Suprapubic skin (tissue), 4 donors: ENCODE measurements at places on chromosomes 12 and 14.
A peak's percentile ranks its signal among the peaks of the same experiment; 100 is the strongest.

DNA sequence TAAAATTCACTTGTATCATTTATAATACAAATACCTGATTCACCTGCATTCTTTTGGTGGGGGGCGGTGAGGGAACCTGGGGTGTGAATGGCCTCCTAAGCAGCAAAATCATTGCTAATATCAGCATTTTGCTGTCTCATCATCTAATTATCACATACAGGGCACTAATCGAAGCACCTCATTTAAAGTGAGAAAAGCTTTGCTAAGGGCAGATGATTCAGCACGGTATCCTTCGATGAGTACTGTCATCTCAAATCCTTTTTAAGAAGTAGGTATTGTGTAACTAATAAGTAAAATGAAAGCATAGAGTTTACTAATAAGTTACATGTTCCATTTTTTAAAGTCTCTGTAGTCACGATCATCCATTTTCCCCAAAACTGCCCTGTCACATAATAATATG lies 278.1 kb upstream of the SOX5 start:
- DNase-seq, result no peak

DNA sequence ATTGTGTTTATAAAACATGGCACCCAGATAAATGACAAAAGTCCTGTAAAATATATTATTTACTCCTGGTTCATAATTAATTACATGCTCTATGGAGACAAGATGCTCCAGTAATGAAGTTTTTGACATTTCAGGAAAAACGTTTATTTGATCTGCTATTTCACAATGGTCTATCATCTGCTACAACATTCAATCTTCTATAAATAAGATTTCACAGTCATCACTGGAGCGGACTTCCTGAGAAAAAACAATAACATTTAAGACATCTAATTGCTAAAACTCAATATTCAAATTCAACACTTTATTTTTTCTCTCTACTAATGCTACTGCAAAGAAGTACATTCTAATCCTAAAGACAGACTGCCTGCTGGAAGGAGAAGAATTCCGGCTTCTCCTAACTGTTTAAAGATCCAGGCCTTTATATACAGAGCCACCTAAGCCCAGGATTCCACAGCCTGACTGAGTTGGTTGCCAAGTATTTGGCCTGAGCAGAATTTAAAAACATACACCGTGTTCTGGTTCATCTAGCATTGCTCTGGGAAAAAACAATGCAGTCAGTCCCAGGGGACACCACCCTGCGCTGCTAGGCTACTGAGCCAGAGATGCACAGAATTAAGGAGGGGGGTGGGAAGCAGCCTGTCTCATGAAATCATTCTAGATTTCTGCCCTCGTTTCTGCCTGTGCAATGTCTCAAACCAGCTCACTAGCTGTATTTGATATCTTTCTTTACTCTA lies 58.0 kb downstream of the TMTC1 start:
- DNase-seq, result no peak

- DNase-seq, result peak; percentile 89
Observed at GRCh38 chr12:14567351-14568162, at the start of gene PLBD1. Gene PLBD1, minus strand, starts transcription at chr12:14567883. Its CDS starts 187 bp downstream, at chr12:14567696.

GRCh38 chr12:53492188-53492587 lies 7.1 kb downstream of the MAP3K12 start:
- no peak for DNase-seq

- DNase-seq, result no peak
Observed at GRCh38 chr14:65686761-65687160, 274.2 kb downstream of the FUT8 start.

- DNase-seq, result no peak
Observed at GRCh38 chr12:128813883-128814282, 9.9 kb downstream of the SLC15A4 start.

- no peak for DNase-seq
Observed at GRCh38 chr12:124734224-124734788, 129.4 kb downstream of the SCARB1 start.

GRCh38 chr12:13067322-13067721 lies 23.1 kb downstream of the FAM234B start:
- no peak for DNase-seq

DNA sequence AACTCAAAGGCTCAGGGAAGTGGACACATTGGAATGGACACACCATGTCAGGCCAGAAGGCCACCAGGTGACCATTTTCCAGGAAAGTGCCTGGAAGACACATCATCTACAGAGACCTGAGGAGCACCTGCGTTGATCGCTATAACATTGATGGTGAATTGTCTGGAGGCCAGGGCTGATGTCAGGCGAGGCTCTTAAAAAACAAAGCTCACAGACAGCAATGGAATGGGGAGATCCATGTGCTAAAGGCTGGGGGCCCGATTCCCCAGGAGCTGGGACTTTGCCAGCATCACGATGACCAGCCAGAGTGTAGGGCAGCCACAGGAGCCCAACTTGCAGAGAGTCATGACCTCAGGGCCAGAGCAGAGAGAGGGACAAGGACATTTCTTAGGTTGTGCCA lies 30.3 kb downstream of the DIO3 start:
- no peak for DNase-seq

DNA sequence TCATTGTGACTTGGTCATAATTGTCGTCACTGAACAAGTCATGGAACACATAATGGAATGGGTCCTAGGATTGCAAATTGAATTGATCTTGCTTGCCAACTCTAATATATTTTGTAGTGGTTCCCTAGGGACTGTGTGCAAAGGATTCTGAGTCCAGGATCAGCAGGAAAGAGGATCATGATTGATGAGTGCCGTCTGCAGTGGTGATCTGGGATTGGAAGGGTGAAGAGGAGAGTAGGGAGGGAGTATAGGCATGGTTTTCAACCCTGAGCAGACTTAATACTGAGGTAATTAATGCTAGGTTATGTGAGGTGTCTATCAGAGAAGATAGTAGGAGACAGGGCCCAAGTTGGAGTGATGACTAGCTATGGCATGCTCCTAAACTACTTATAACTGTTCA lies 168.9 kb downstream of the ESR2 start:
- DNase-seq, result no peak

DNA sequence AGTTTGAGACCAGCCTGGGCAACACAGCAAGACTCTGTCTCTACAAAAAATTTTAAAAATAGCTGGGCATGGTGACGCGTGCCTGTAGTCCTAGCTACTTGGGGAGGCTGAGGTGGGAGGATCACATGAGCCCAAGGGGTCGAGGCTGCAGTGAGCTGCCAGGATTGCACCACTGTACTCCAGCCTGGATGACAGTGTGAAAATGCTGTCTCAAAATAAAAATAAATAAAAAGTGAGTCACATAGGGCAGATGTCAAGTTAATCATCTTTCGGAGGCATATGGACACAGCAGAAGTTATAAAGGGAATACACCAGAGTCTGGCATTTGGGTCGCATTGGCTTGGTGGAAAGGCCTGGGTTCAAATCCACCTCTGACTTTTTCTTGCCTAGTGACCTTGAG lies 92.7 kb downstream of the PHETA1 start:
- DNase-seq, result no peak

DNA sequence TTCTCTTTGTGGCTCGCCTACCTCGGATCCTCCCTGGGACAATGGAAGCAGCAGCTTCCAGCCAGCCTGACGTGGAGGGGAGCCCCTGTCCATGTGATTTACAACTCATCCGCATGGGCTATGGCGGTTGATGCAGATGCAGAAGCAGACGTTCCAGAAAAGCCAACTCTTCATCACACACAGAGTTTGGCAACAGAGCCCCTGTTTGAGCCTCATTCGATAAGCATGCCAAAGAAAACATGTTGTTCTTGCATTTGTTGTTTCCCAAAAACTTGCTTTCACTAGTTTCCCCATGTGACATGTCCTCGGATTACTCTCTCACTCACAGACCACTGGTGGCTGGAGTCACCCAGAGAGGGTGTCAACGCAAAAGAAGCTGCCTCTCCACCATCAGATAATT lies 16.4 kb upstream of the TC2N start:
- DNase-seq, result peak; percentile 88

DNA sequence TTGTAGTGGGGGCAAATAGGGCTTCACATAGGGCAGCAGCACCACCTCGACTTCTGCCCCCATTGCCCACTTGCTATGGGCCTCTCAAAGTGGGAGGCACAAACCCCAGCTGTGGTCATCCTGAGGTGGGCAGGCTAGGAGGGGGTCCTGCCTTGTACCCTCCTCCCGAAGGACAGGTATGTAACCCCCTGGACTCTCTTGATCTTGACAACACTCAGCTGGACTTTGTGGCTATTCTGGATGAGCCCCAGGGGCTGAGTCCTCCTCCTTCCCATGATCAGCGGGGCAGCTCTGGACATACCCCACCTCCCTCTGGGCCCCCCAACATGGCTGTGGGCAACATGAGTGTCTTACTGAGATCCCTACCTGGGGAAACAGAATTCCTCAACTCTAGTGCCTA lies 8.0 kb downstream of the ARHGAP9 start:
- DNase-seq, result no peak

DNA sequence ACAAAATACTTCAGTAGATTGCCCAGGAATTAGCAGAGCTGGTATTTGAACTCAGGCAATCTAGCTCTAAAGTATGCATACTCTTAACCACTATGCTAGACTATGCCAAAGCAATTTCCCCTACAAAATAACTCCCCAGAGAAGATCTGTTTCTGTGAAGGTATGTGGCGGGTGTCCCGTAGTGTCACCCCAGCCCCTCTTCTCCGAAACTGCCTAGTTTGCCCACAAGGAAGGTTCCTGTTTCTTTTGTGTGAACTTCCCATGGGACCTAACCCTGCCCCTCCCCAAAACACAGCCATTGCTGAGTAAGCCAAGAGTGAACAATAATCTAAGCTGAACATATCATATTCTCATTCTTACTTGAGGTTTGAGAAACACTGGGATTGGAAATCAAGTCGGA lies 15.5 kb upstream of the RAP1B start:
- no peak for DNase-seq

DNA sequence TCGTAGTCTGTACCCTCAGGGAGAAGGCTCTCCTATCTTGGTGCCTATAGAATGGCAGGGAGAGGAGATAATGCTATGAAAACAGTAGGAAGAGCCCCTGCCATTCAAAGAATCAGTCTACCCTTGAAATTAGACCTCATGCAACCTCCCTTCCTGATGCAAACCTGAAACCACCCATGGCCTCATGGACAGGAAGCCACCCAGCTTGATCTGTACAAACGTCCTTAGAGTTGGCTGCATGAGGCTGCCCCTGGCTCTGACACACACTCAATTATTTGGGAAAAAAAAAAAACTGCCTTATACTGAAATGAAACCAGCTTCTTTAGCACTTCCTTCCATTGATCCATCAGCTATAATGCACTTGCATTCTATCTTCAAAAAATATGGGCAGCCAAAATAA lies 116.6 kb upstream of the BCL2L14 start:
- DNase-seq, result no peak

GRCh38 chr14:21352587-21352986 lies 31.2 kb downstream of the SUPT16H start:
- DNase-seq, result no peak

DNA sequence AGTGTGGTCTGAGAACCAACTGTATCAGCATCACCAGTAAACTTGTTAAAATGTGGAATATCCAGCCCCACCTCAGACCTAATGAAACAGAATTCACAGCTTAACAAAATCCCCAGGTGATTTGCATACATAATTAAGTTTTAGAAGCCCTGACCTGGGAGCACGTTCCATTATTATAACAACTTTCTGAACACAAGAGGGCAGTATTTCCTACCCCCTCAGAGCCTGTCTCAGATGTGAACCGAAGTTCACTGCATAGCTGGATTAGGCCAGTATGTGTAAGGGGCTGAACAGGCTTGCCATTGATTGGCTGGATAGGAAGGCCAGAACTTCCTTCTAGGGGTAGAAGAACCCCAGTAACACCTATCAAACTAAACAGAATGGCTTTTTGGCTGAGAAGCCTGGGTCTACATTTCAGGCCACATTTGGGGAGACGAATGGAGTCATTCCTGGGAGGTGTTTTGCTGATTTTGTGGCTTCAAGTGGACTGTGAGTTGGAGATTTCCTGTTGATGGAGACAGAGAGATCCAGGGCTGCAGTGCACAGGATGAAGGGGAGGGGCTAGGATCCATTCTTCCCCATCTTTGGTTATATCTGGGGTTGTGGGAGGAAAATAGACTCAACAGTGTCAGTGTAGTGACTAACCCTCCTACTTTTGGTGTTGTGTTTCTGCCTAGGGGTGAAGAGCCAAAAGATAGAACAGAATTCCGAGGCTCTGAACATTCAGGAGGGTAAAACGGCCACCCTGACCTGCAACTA lies 94.7 kb upstream of the OR4E1 start:
- no peak for DNase-seq

- no peak for DNase-seq
Observed at GRCh38 chr14:43872222-43872621, 634.9 kb downstream of the FSCB start.

GRCh38 chr12:85781766-85782165 lies 54.4 kb downstream of the RASSF9 start:
- no peak for DNase-seq

DNA sequence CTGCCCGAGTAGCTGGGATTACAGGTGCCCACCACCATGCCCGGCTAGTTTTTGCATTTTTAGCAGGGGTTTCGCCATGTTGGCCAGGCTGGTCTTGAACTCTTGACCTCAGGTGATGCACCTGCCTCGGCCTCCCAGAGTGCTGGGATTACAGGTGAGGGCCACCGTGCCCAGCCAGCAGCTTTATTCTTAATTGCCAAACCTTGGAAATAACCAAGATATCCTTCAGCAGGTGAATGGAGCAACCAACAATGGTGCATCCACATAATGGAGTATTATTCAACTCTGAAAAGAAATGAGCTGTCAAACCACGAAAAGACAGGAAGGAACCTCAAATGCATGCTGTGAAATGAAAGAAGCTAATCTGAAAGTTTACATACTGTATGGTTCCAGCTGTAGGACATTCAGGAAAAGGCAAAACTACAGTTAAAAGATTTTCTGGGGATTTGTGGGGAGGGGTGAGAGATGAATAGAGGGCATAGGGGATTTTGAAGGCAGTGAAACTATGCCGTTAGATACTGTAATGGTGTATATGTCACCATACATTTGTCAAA lies 118.8 kb upstream of the CCND2 start:
- DNase-seq, result no peak

DNA sequence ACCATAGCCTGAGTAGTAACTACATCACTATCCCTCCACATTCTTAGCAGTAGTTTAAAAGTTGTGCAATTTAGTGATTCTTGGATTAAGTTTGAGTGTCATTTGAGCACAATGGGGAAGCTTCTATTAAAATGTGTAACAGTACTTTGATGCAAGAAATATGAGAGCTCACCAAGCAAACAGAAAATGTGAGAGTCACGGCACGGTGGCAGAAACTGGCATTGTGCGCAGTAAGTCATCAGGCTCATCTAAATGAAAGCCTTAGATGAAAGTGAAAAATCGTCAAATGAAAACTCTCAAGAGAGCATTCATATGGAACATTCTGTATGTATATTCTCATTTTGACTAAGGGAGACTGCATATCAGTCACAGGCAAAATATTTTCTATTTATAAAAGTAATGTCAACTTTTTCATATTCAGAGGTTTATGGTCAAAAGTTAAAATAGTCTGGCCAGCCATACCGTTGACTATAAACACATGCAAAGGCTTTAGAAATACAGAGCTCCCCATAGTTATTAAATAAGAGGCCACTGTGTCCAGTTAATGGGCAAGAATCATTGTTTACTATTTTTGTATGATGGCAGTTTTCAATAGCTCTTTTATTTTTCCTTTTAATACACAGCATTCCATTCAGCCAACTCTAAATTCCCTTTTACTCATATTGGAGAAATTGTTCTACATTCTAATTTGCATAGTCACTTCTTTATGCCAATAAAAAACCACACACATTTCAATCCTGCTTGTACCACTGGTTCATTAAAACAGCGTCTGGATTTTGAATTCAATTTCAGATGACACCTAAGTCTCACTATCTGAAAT lies 167.9 kb downstream of the PRKD1 start:
- no peak for DNase-seq
